Naive B cell (primary cell): ENCODE measurements at places on chromosomes 2 and 18. TPM values are rescaled to one million over a fixed set of nuclear protein-coding genes. Genes with fewer than 3 reads are reported as not detected.
A peak's percentile ranks its signal among the peaks of the same experiment; 100 is the strongest.

DNA sequence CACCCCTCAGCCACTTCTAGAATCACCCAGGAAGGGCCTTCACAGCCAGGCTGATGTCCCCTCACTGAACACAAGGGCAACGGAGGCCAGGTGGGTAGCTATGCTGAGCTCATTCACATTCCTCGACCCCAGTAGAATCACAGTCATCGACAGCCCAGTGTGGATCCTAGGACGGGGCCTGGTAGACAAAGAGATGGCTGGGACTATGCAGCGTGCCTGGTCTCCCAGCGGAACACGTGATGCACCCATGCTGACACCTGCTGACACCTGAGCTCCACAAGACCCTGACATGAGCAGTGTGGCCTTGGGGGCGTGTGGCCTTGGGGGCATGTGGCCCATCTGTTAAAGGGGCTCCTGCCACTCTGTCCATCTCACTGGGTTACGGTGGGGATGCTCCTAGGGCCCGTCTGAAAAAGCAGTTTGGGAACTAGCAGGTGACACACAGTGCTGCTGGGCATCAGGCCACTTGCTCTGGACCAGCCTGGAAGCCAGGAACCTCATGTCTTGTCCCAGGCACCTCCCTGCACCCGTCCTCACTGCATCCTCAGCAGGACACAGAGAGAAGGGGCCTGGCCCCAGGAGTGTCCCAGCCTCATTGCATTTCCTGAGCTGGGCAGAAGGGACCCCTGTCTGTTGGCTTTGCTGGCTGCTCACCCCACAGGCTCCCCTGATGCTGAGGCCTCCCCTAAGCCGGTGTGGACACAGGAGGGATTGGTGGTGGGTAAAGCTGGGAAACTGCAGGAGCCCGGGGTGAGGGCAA is 9.7 kb downstream of the ECEL1 start:
- no peaks in the 10 kb centered on the region for H3K36me3 ChIP-seq
- H3K27me3 ChIP-seq: peaks cover 67% of the 10 kb centered on the region
- no peak overlapping the region for H3K27ac ChIP-seq

DNA sequence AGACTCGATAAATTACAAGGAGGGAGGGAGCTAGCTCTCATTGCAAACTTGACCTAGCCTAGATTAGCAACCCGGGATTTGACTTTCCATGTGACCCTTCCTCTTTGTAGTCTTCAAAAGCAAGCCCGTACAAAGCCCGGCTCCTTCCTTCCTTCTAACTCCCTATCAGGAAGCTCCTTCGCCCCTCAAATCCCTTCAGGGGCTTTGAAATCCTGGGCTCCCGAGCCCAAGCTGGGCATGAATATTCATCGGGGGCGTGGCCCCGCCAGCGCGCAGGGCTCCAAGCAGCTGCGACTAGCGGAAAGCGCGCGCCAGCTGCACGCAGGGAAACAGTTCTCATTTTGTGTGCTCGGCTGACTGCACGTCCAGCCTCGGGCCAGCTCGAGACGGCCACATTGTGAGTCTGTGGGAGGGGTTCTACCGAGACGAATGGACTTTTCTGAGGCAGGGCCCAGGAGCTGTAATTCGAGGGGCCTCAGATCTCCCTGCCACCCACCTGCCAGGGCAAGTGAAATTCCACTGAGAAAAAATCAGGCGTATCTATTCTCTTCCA is 84.0 kb upstream of the PELI1 start:
- peak overlapping the region; percentile 98 for H3K4me3 ChIP-seq
- no peaks in the 10 kb centered on the region for H3K27me3 ChIP-seq

ZNF804A gene
- not detected for polyA plus RNA-seq

- H3K27me3 ChIP-seq: no peaks in the 10 kb centered on the region
- no peaks in the 10 kb centered on the region for H3K36me3 ChIP-seq
- DNase-seq: no peak
- H3K27ac ChIP-seq: no peak overlapping the region
Observed at GRCh38 chr18:56166914-56167313, 471.5 kb downstream of the TXNL1 start.

DNA sequence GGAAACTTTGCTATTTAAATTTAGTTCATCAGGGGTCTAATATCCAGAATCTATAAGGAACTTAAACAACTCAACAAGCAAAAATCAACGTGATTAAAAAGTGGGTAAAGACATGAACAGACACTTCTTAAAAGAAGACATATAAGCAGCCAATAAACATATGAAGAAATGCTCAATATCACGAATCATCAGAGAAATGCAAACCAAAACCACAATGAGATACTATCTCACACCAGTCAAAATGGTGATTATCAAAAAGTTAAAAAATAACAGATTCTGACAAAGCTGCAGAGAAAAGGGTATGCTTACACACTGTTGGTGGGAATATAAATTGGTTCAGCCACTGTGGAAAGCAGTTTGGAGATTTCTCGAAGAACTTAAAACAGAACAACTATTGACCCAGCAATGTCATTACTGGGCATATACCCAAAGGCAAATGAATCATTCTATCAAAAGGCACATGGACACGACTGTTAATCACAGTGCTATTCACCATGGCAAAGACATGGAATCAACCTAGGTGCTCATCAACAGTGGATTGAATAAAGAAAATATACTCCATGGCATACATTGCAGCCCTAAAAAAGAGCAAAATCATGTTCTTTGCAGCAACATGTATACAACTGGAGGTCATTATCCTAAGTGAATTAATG is 189.9 kb downstream of the SLC4A10 start:
- no peaks in the 10 kb centered on the region for H3K27me3 ChIP-seq
- DNase-seq: no peak
- no peaks in the 10 kb centered on the region for H3K4me1 ChIP-seq
- H3K36me3 ChIP-seq: no peaks in the 10 kb centered on the region

- no peaks in the 10 kb centered on the region for H3K36me3 ChIP-seq
- no peaks in the 10 kb centered on the region for H3K4me1 ChIP-seq
- no peak for DNase-seq
- H3K27ac ChIP-seq: no peak overlapping the region
- no peak overlapping the region for H3K4me3 ChIP-seq
- H3K27me3 ChIP-seq: no peaks in the 10 kb centered on the region
Observed at GRCh38 chr2:147094077-147094476, 750.8 kb upstream of the ACVR2A start.

RAX gene
- polyA plus RNA-seq: not detected

DNA sequence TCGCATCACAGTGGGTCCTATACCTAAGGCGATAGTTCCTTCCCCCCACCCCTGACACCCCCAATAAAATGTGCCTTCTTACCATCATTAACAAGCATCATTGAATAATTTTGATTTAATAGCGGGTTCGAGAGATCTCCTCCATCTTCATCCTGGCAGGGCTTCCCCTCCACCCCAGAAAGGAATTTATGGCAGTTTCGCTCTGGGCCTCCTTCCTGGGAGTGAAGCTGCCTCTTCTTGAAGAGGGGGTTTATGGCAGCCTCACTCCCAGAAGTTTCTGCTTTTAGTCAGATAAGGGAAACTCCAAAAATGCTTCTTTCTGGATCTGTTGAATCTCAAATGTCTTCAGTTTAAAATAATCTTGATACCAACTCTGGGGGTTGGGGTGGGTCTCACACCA is 45.7 kb downstream of the RRM2 start:
- H3K27me3 ChIP-seq: no peaks in the 10 kb centered on the region
- H3K27ac ChIP-seq: no peak overlapping the region
- H3K4me3 ChIP-seq: no peak overlapping the region
- peaks cover 9% of the 10 kb centered on the region for H3K4me1 ChIP-seq
- DNase-seq: no peak

DNA sequence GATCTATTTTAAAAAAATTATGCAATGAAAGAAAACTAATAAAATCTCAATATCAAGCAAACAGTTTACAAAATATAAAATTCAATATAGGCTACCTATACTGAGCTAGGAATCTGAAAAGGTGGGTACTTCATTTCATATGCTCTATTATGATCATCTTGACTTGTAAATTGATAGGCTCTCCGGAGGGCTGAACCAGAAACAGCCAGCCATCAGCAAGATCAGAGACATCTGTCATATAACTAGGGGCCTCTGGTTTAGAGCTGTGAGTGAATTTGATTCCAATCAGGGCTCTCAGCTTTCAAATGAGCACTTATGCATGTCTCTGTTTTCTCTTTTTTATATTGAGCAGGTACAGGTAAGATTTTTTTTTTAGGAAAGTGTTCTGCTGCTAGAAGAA is 114.2 kb downstream of the SPHKAP start:
- H3K4me3 ChIP-seq: no peak overlapping the region
- no peak for DNase-seq
- H3K27ac ChIP-seq: no peak overlapping the region
- no peaks in the 10 kb centered on the region for H3K4me1 ChIP-seq

- H3K4me3 ChIP-seq: no peak overlapping the region
- no peak overlapping the region for H3K27ac ChIP-seq
- no peaks in the 10 kb centered on the region for H3K4me1 ChIP-seq
- DNase-seq: no peak
Observed at GRCh38 chr2:74364533-74365505, 15.3 kb downstream of the DCTN1 start.

WNT10A gene
- polyA plus RNA-seq: 6.5 TPM

DNA sequence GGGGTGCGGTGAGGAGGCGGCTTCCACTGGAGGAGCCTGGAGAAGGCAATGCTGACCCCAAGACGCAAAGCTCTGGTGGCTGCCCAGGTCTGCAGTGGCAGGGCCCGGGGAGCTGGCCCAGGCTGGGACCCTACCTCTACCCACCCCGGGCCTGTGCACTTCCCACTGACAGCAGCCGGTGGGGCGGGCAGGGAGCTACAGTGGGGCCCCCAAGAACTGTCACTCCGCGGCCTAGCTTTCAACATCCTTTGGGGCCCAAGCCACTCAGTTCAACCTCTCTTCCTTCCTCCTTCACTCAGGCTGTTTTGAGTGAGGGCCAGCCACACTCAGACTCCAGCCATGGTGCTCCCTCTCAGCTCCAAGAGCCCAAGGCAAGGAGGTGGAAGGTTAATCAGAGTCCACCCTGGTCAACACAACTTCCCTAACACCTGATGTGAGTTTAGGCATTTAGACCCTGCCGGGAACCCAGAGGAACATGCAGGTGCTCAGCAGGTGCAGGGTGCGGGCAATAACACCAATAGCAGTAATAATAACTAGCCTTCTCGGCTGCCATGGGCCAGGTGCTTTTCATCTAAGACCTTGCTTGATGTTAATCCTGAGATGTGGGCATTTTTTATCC is 93.6 kb downstream of the ZFP36L2 start:
- H3K27ac ChIP-seq: peak overlapping the region; percentile 98
- no peak overlapping the region for H3K4me3 ChIP-seq
- no peaks in the 10 kb centered on the region for H3K27me3 ChIP-seq

- no peaks in the 10 kb centered on the region for H3K4me1 ChIP-seq
- H3K4me3 ChIP-seq: no peak overlapping the region
- H3K27ac ChIP-seq: no peak overlapping the region
- DNase-seq: no peak
Observed at GRCh38 chr2:56287508-56287907, 103.7 kb downstream of the CCDC85A start.

DNA sequence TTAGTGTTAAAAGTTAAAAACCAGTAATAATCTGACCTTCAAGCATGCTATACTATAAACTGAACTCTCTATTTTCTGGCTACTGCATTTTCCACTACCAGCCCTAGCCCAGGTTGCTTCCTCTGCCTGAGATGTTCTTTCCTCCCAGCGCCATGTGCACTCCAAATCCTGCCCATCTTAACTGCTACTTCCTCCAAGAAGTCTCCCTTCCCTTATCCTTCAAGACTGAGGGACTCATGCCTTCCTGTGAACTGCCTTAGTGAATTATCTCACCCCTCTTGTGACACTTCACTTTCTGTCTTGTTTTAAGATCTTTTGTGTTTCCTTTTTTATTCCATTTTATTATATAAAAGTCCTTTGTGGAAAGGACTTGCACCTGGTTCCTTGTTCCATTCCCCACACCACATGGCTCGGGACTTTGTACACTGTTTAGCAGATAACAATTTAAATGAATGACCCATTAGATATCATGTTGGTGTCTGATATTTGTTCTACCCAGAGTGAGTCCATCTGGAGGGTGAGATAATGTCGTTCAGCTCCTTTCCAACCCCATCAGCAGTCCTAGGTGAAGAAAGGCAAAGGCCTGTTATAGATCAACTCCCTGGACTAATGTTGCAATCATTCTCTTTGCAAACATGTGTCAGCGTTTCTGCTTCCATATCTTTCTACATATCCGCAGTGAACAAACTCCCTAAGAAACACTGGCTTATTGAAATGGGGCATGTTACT is 20.9 kb upstream of the AGFG1 start:
- no peak overlapping the region for H3K4me3 ChIP-seq
- peaks cover 27% of the 10 kb centered on the region for H3K4me1 ChIP-seq
- peak overlapping the region; percentile 37 for H3K27ac ChIP-seq
- no peaks in the 10 kb centered on the region for H3K36me3 ChIP-seq
- DNase-seq: no peak
- no peaks in the 10 kb centered on the region for H3K27me3 ChIP-seq

CAPN14 gene
- 1.3 TPM for polyA plus RNA-seq

DNA sequence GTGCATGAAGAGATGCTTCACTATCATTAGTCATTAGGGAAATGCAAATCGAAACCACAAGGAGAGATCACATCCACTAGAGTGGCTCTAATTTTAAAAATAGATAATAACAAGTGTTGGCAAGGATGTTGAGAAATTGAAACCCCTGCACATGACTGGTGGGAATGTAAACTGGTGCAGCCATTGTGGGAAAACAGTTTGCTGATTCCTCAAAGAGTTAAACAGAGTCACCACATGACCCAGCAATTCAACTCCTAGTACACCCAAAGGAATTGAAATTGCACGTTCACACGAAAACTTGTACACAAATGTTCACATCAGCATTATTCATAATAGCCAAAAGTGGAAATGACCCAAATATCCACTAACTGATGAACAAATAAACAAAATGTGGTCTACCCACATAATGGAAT is 179.5 kb downstream of the BCL2 start:
- DNase-seq: no peak
- H3K27ac ChIP-seq: peak overlapping the region; percentile 89
- H3K4me1 ChIP-seq: peaks cover 93% of the 10 kb centered on the region

SCN7A gene
- not detected for polyA plus RNA-seq

UGT1A1 gene
- polyA plus RNA-seq: not detected

GRCh38 chr18:23617412-23618014 is 31.2 kb upstream of the NPC1 start:
- peaks cover 8% of the 10 kb centered on the region for H3K4me1 ChIP-seq
- H3K27me3 ChIP-seq: peaks cover 52% of the 10 kb centered on the region
- no peak overlapping the region for H3K4me3 ChIP-seq
- H3K27ac ChIP-seq: no peak overlapping the region

- no peaks in the 10 kb centered on the region for H3K36me3 ChIP-seq
- peak overlapping the region; percentile 82 for H3K27ac ChIP-seq
- H3K4me3 ChIP-seq: peak overlapping the region; percentile 93
- peaks cover 48% of the 10 kb centered on the region for H3K27me3 ChIP-seq
Observed at GRCh38 chr2:205680903-205681302, 1.4 kb upstream of the NRP2 start.

MAP3K19 gene
- polyA plus RNA-seq: not detected

VSNL1 gene
- polyA plus RNA-seq: not detected

GRCh38 chr2:205814039-205814364 is 131.7 kb downstream of the NRP2 start:
- H3K36me3 ChIP-seq: no peaks in the 10 kb centered on the region
- H3K27me3 ChIP-seq: peaks cover 14% of the 10 kb centered on the region
- no peak overlapping the region for H3K4me3 ChIP-seq
- H3K4me1 ChIP-seq: no peaks in the 10 kb centered on the region
- no peak for DNase-seq
- no peak overlapping the region for H3K27ac ChIP-seq

STPG4 gene
- polyA plus RNA-seq: not detected

GRCh38 chr2:162182395-162182794 is 30.3 kb upstream of the GCG start:
- H3K27me3 ChIP-seq: peaks cover 21% of the 10 kb centered on the region
- H3K4me3 ChIP-seq: no peak overlapping the region
- H3K36me3 ChIP-seq: no peaks in the 10 kb centered on the region
- DNase-seq: no peak
- H3K27ac ChIP-seq: no peak overlapping the region
